ENCODE measurements at places on chromosomes 11 and 22. TPM values are rescaled to one million over a fixed set of nuclear protein-coding genes. Genes with fewer than 3 reads are reported as not detected.

- H3K27me3 ChIP-seq: no peaks in the 10 kb centered on the region
- no peak overlapping the region for H3K27ac ChIP-seq
- DNase-seq: peak; percentile 27
- H3K4me3 ChIP-seq: no peak overlapping the region
- H3K36me3 ChIP-seq: no peaks in the 10 kb centered on the region
- H3K4me1 ChIP-seq: no peaks in the 10 kb centered on the region
Measured at GRCh38 chr11:43278193-43278956, 33.4 kb upstream of the API5 start.

DNA sequence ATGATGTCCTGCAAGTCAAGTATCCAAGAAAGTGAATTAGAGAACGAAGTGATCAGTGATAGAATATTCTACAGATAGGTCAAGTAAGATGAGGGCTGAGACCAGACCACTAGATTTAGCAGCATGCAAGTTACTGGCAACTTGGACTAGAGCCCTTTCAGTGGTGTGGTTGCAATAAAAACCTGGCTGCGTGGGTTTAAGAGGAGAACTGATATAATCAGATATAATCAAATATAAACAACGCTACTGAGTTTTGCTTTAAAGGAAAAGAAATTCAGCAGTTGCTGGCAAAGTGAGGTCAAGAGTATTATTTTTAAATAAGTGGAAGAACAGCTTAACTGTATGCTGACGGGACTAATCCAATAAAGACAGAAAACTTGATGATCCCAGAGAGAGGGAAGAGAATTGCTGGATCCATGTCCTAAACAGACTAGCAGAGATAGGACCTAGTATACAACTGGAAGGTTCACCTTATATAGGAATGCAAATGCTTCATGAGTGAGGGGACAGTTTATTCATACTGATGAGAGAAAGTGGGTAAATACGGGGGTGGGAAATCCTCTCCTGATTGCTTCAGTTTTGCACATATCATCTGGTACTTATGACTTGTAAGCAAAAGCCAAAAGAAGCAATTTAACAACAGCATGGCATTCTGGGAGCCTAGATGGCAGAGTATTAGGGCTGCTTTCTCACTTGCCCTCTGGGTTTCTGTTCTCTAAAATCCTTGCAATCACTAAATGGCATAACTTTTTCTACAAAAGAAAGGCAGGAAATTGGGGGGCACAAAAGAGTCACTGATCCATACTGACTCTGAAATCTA is 146.2 kb downstream of the RBFOX2 start:
- peak overlapping the region; percentile 65 for H3K27ac ChIP-seq
- H3K27me3 ChIP-seq: no peaks in the 10 kb centered on the region
- peak; percentile 59 for DNase-seq

The DDI1 gene
- not detected for total RNA-seq

DNA sequence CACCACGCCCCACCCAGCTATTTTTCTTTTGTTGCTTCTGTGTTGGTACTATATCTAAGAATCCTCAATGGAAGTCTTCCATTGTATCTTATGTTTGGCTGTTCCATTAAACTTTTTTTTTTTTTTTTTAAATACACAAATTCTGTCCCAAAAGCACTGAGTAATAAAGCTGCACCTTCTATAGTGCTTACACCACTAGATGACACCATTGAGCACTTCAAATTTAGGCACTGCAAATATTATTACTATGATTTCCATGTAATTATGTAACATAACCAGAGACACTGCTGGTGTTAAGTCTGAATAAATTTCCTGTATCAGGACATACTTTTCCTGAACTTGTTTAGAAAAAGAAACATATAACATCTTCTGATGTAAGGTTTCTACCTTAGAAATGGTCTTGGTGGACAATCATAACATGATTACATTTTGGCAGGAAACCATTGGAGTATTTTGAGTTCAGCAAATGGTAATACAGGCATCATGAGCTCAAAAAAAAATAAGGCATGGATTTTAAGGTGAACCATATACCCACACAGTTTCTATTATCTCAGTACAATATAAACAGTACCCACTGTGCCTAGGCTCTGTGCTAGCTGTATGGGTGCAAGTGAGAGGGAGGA is 110.5 kb downstream of the ATG16L2 start:
- H3K4me3 ChIP-seq: no peak overlapping the region
- DNase-seq: no peak
- peaks cover 1% of the 10 kb centered on the region for H3K36me3 ChIP-seq
- H3K27me3 ChIP-seq: no peaks in the 10 kb centered on the region
- H3K27ac ChIP-seq: no peak overlapping the region

DNA sequence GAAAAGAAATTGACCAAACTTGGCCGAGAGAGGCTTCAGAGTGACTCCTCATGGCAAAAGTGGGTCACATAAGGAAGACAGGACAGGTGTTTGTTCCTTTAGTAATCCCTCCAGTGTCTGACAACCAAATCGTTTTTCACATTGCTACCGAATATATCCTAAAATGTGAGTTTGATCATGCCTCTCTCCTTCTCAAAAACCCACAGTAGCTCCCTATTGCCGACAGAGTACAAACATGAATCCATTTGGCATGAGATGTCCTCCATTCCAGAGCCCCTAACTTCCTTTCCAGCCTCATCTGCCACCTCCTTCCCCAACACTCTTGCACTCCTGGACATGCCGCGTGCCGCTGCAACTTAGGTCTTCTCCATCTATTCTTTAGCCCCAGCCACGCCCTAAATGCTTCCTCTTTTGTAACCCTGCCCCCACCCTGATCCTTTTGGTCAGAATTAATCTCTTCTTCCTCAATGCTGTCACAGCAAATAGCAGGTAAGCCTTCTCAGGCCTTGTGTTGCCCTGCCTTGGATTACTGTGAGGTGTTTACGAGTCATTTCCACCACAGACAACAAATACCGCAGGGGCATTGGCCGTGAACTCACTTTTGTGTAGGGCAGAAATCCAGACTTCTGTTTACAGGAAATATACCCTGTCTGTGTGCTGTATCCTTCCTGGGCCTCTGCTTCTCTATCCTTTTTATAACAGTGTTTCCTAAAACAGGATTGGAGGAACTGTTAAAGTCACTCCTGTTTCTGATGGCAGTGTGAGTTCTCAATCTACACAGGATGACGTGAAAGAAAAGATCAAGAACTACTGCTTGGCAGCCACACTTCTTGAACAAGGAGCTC is 66.0 kb upstream of the FTH1 start:
- H3K27ac ChIP-seq: peak overlapping the region; percentile 49
- H3K4me3 ChIP-seq: no peak overlapping the region
- no peaks in the 10 kb centered on the region for H3K27me3 ChIP-seq

The ATP5MG gene
- 143 TPM for total RNA-seq

GRCh38 chr22:29043906-29044575 is 17.6 kb downstream of the C22orf31 start:
- H3K36me3 ChIP-seq: no peaks in the 10 kb centered on the region
- H3K4me3 ChIP-seq: no peak overlapping the region
- peaks cover 16% of the 10 kb centered on the region for H3K4me1 ChIP-seq
- no peak overlapping the region for H3K27ac ChIP-seq
- no peak for DNase-seq

The PATE2 gene
- not detected for total RNA-seq

The OR52N4 gene
- 0.26 TPM for total RNA-seq
